ENCODE measurements at places on chromosomes 6 and 20.

DNA sequence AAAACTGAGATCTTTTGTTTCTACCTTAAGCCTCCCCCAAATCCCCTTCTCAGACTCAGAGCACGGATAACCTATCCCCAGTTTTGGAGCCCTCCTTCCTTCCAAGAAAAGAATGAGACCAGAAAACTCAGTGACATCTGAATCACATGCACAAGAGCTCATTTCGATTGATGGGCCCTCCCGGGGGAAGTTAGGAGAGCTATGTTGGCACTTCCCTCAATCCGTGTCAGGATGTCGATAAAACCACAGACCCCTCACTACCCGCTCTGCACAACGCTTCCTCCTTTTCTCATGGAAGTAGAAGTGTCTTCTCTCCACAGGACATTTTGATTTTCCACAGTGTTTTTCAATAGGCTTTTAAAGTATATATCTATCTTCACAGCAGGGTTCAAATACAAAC lies 332.4 kb downstream of the HACE1 start:
- no peak for DNase-seq

DNA sequence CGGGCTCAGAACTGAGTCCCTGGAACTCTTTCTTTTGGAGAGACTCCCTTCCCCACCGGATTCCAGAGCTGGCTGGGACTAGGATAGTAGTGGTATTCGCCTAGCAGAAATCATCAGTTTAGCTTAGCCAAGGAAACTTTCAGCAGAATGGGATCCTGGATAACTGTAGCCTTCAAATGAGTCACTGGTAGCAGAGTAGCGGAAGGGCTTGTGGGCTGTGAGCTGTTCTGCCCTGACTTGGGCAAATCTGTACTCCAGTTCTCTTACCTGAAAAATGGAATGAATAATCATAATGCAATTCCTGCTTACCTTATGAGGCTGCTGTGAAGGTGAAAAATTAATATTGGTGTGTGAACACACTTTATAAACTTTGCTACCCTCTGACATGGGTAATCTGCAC lies 244.3 kb upstream of the CHD6 start:
- DNase-seq: no peak

- DNase-seq: no peak
Observed at GRCh38 chr6:40419946-40420728, 167.0 kb downstream of the LRFN2 start.

GRCh38 chr20:34824806-34825529 lies 483 bp downstream of the NCOA6 start:
- DNase-seq: no peak

DNA sequence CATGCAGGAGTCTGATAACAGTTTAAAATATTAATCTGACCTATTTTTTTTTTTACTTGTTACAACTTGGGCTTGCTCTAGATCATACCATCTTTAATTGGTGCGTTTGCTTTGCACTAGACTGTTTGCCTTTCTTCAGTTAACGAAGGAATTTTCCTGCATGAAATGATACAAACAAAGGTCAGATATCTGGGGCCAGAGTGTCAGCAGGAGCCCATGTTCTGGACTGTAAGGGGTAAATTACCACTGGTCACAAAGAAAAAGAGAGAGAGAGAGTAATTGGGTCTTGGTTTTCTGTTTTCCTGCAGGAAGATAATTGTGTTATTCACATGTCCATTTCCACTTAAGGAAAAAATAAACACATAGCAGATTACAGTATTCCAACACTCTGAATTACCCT lies 399.4 kb upstream of the MARCKS start:
- no peak for DNase-seq

- DNase-seq: no peak
Observed at GRCh38 chr6:46637145-46637544, 15.5 kb downstream of the CYP39A1 start.

DNA sequence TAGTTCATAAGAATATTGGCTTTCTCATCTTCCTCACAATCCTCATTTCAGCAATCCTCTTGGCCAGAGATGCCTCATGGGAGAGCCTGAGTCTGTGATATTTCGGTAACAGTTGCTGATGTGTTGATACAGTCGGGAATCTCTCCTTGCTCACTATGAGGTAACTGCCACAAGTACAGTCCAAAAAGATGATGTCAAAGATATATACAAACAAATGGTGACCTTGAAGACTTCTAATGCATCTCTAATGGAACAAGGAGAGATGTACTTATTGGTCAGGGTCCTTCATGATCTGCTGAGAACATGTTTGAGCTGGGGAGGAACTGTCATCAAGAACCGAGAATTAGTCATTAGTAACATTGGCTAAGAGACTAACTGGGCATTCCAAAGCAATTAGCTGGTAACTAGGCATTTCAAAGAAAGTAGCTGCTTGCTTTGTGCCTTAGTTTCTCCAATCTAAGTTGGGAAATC lies 56.1 kb downstream of the FILIP1 start:
- no peak for DNase-seq

DNA sequence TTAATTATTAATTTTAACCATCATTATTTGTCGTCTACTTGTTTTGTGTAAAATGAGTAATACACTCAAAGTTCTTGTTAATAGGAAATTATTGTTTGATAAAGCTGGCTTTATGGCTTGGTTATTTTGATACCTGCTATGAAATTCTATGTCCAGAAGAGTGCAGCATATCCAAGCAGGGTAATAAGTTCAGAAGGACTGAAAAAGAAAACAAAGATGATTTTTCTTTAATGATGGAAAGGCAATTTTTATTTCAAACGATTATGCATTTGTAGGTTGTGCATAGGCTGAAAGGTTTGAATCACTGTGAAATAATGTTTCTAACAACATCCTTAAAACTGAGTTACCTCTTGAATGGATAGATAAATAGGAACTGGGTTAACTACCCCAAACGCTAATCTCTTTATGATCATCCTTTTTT lies 1.4 kb upstream of the MAN1A1 start:
- DNase-seq: no peak

DNA sequence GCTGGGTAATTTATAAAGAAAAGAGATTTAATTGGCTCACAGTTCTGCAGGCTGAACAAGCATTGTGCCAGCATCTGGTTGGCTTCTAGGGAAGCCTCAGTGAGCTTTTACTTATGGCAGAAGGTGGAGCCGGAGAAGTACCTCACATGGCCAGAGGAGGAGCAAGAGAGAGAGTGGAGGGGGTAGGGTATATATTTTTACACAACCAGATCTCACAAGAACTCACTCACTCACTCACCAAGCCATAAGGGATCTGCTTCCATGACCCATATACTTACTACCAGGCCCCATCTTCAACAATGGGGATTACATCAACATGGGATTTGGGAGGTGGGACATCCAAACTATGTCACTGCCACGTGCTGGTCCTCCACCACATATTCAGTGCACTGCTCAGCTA lies 152.6 kb upstream of the PRND start:
- DNase-seq: no peak

GRCh38 chr6:157099912-157100593 lies 223.3 kb downstream of the TMEM242 start:
- DNase-seq: no peak

GRCh38 chr20:50436052-50436656 lies 74.0 kb upstream of the PTPN1 start:
- DNase-seq: no peak

DNA sequence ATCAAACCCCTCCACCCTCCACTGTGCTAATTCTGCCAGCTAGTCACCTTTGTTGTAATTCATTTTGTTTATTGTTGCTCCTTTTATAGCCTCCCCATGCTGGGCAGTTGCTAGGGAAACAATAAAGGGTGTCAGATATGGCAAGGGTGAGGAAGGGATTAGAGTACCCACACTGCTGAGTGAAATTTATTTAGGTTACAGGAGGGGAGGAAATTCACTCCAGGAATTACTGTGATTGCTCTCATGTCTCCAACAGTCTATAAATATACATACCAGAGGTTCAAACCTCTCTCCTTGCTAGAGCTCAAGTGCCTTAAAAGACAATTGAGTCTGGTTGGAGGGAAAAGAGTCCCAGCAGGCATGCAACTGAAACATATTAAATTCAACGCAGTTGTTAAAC lies 90.6 kb upstream of the ADGRF1 start:
- DNase-seq: no peak

GRCh38 chr6:140830666-140831065 lies 1302.1 kb upstream of the GJE1 start:
- DNase-seq: no peak

GRCh38 chr20:1033751-1034414 lies 31.8 kb upstream of the RSPO4 start:
- no peak for DNase-seq

DNA sequence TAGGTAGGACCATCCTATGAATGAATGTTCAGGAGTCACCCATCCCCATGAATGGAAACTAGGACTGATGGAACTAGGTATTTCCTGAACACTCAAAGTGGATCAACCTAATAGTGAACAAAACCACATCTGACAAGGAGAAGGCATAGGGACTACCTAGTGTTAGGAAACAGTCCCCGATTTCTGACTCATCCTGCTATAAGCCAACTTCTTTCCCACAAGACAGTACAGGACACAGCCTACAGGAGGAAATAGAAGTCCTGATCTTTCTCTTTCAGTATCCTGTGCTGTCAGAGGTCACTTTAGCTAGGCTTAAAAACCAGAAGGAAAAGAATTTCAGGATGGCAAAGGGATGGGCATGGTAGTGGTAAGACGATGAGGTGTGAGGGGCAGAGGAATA lies 19.5 kb upstream of the GMDS start:
- DNase-seq: no peak

- DNase-seq: no peak
Observed at GRCh38 chr6:158780246-158780884, 38.8 kb downstream of the EZR start.

- DNase-seq: no peak
Observed at GRCh38 chr6:53892707-53893106, 97.9 kb downstream of the LRRC1 start.

Data from cortex of kidney (tissue), 1 donor.